ENCODE measurements at places on chromosomes 11 and 22.
A peak's percentile ranks its signal among the peaks of the same experiment; 100 is the strongest.

- DNase-seq: no peak
These were observed 88.3 kb downstream of the UVRAG start for GRCh38 chr11:75903276-75903675.

DNA sequence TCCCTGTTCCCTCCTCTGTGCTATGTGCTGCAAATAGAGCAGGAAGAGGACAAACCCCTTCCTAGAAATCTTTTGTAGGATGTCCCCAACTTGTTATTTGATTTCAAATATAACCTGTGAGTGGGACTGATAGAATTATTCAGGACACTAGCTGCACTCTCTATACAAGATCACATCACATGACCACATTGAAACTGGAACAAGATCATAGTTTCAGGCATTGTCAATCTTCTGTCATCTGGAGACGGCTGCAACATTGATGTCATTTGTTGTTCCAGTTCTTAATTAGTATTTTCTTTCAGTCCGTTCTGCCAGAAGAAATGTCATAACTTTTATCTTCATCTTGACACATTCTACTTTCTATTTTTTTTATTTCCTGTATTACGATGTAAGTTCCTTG, 89.3 kb downstream of the GRIA4 start:
- DNase-seq: no peak

GRCh38 chr11:8323161-8323935, 59.7 kb upstream of the LMO1 start:
- DNase-seq: no peak

DNA sequence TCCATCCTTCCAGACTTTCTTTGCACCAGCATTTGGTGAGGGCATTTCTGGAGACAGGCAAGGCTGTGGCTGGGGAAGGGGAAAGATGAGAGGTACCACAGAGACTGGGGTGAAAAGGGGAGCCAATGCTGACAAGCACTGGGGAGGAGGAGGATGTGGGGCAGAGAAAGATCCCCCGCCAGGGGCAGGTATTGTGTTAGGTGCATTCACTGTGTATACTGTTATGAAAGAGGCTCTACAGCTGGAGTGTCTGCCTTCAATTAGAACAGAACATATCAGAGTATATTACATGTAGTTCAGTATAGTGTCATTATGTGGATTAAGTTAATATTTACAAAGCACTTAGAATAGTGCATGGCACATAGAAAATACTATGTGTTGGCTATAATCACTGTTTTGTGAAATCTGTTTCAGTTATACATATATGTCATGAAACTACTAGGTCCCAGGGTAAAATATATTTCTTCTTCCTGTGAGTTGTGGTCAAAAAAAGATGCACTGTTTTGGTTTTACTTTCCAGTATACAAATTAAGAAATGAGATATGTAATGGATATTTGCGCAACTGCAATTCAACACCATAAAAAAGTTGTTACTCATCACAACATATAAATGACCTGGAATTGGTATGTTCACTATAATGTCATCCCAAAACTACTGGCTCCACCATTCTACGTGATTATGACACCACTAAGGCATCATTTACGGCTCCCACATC, 8.4 kb downstream of the MSANTD2 start:
- no peak for DNase-seq

- no peak for DNase-seq
These were observed 2.6 kb downstream of the OVOL1 start for GRCh38 chr11:65789230-65790103.

GRCh38 chr22:45777046-45777851, 105.6 kb downstream of the ATXN10 start:
- no peak for DNase-seq

DNA sequence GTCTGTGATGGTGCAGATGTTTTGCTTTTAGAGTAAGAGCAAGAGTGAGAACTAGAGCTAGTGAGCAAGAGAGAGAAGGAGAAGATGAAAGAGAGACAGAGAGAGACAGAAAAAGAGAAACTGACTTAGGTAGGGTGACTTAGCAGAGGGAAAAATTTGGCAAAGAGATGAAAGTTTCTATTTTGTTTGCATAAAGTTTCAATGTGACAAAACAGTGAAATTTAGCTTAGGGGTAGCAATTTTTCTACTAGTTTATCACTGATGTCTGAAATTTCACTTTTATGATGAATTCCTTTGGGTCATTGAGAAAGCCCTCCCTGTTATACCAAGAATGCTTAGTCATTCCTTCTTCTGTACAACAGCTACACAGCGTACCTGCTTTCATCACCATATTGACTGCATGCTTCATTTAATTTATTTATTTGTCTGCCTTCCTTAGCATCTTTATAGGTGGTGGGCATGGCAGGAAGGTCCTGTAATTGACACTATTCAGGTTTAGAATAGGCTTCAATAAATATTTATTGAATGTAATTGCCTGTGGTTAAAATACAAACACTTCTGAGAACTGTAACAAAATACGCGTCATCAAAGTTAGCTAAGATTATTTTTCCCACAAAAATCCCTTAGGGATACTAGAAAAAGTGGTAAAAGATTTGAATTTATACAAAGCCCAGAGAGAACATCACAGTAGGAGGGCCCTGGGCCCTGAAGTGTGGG, 19.9 kb upstream of the CTSC start:
- DNase-seq: no peak

DNA sequence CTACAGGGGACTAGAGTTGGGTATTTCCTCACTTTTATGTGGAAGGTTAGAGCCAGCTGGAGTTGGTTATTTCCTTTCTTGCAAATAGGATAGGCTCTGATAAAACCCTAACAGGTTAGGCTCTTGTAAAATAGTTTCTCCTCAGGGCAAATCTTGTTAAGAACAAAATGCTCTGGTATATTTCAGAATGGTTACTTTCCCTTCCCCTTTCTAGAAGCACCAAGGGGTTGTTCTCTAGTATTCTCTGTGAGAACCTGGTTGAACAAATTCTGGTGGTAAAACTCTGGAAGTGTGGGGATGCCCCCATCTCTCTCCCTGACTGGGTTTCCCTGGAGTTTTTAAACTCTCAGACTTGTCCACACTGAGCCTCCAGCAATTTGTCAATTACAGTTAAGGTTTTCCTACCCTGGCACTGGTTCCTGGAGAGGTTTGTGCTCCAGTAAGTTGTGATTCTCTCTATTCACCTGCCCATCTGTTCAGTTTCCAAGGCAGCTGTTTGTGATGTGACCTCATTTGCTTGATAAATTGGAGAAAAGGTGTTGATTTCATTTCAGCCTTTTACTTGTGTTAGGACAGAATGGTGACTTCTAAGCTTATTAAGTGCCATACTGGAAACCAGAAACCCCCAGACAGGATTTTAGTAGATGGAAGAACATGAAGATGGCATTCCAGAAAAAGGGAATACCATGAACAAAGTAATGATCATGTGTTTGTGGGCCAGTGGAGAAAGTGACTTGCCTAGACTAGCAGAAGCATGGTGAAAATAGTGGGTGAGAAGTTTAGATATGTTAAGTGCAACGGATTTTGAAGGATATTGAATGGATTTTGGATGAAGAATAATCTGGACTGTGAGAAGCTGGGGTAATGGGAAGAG, 64.6 kb downstream of the EXT2 start:
- DNase-seq: no peak

DNA sequence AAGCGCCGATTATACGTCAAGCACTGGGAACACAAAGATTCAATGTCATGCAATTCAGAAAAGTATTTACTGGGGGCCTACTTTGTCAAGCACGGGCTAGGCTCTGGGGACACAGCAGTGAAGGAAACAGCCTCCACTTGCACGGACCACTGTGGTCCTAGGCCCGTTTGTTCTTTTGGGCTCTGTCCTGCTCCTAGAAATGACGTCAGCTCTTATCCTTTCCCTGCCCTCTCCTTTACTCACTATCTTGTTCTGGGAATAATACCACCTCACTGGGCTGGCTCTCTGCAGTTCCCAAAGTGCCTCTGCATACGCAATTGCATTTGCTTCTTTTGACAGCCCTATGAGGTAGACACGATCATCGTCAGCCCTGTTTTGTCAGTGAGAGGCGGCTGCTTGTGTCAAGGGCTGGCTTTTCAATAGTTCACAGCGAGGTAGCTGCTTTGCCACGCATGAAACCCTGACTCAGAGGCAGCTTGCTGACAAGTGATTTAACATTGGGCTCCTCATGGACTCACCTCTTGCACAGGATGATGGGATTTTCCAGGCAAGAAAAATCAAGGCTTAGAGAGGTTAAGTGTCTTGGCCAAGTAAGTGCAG, 22.9 kb upstream of the IGSF22 start:
- no peak for DNase-seq

DNA sequence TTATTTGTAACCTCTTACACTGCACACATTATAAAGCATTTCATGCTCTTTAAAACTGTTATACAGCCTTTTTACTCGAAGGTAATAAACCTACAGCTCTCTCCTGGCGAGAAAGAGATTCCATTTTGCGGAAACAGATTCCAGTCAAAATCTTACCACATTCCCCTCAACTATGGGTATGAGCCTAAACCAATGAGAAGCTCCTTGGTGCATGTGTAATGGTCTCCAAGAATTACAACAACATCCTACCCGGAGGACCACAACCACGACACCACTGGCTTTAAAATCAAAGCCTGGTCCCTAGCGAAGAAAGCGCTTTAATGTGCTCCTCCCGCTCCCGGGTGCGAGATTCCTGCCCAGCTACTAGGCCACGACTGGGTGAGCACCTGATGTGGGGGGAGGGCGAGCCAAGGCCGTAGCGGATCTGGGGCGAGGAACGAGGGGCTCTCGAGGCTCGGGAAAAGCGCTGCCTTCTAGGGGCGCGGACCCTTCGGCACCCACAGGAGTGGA, 821 bp downstream of the CELF1 start:
- DNase-seq: peak; percentile 20

- DNase-seq: no peak
These were observed 37.8 kb downstream of the GALNT18 start for GRCh38 chr11:11583801-11584529.

DNA sequence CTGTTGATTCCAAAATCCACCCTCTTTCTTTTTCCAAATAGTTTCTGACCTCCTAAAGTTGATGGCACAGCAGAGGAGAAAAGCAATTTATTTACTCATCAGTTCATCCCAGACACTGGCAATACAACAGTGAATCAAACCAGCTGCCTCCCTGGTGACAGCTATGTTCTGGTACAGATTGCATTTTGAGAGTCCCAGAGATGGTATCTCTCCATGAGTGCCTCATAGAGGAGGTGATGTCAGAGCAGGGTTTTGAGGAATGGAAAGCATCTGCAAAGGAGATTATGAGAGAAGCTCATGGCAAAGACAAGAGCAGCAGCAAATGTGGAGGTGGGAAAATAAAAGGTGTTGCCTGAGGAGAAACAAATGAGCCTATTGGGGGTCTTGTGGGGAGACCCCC, 377.2 kb downstream of the MN1 start:
- no peak for DNase-seq

DNA sequence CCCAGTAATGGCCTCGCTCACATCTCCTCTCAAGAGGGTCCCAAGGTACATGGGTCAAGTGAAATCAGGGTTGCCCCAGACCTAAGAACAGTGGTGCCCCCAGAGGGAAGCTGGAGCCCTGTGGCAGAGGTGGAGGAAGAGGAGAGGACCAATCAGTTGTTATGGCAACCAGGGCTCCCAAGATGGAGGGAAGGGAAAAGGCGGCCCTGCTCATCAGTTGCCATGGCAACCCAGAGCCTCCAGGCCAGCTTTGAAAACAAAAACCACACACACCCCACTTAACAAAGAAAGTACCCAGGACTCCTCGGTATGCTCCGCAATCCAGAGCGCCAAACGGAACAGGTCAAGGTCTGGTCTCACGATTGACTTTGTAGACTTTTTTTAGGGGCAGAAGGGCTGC, 53.5 kb upstream of the SLC35C1 start:
- DNase-seq: peak; percentile 44

DNA sequence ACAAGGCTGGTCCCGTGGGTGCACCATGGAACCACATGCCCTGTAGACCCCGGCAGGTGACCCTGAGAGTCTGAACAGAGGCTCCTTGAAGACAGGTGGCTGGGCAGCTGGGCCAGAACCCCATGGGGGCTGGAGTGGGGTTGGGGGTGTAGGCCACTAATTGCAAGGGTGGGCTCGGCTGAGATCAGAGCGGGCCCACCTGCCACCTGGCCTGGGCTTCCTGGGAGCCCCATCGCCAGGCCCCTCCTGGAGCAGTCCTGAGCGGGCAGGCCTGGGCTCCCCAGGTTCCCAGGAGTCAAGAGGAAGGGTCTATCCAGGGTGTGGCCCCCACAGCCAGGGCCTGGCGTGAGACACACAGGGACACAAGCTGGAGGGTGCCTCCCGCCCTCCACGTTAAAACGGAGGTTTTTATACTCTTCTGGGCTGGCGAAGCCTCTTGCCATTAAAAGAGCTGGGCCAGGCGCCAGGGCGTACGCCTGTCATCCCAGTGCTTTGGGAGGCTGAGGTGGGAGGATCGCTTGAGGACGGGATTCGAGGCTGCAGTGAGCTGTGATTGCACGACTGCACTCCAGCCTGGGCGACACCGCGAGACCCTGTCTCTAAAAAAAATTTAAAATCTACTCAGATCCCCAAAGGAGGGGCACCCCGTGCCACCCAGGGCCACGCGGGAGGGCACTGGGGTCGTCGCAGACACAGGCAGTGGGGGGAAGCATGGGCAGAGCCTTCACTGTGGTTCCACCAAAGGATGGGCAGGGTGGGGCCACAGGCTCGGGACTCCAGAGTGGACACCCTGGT, 4.8 kb upstream of the TRABD start:
- no peak for DNase-seq

DNA sequence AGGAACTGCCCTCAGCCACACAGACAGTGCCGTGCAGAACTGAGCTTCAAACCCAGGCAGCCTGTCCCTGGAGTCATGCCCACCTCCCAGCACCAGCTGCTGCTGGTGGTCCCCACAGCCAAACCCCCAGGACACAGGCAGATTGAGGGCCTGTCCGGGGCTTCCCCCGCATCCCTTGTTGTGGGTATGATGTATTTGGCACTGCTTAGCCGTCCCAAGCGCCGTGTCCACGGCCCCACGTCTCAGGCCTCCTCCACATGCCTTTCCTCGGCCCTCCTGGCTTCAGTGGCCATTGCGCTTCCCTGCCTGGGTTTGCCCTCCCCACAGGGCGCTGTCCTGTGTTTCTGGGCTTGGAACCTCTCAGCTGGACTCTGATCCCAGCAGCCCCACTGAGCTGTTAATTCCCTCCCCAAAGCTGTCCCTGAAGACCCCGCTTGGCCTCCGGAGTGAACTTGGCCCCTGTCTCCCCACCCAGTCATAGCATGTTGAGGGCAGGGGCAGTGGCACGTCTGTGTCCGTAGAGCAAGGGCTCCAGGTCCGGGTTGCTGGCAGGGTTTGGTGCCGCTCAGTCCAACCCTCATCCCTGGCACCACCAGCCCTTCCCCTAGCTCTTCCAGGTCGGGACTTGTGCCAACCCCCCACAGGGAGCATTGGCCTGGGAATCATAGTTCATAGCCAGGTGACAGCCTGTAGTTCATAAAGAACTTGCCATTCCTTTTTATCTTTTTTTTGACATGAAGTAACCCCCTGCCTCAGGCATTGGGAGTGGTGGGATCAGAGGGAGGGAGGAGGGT, 34.5 kb upstream of the TEF start:
- no peak for DNase-seq

GRCh38 chr11:102791271-102792036, 6.5 kb downstream of the MMP1 start:
- DNase-seq: no peak

- DNase-seq: no peak
These were observed 43.2 kb downstream of the DKK3 start for GRCh38 chr11:11965192-11965591.
